ENCODE measurements at places on chromosomes 2 and 18.

DNA sequence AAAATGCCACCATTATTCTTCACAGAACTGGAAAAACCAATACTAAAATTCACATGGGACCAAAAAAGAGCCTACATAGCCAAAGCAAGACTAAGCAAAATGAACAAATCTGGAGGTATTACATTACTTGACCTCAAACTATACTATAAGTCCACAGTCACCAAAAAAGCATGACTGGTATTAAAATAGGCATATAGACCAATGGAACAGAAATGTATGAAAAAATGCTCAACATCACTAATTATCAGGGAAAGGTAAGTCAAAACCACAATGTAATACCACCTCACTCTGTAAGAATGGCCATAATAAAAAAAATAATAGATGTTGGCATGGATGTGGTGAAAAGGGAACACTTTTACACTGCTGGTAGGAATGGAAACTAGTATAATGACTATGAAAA lies 158.6 kb downstream of the CDH2 start:
- no peak for DNase-seq

DNA sequence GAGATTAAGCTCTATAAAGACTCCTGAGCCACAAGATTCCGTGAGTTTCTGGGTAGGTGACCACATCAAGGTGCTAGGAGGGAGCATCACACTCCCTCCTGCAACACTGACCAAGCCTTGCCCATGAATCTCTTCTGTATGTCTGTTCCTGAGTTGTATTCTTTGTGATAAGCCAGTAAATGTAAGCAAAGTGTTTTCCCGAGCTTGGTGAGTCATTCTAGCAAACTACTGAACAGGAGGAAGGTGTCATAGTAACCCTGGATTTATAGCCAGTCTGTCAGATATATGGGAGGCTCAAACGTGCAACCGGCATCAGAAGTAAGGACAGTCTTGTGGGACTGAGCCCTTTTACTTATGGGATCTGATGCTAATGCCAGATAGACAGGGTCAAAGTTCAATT lies 346.1 kb upstream of the KYNU start:
- DNase-seq, result no peak

- no peak for DNase-seq
These were observed 64.6 kb upstream of the ACKR3 start for GRCh38 chr2:236505041-236505440.

DNA sequence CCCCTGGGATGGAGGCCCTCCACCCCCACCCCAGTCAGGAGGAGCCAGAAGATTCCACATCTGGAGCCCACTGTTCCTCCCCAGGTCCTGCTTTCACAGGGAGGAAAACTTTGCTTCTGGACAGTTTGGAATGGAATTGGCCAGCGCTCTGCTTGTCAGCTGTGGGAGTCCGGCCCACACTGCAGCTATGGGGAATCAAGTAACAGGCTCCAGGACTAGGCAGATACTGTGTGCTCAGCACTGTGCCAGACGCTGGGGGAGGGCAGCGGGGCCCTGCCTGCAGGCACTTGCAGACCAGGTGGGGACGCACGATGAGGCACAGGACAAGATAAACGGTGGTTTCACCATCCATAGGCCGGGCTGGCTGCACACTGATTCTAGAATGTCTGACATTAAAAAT lies 114.0 kb downstream of the STPG4 start:
- no peak for DNase-seq

DNA sequence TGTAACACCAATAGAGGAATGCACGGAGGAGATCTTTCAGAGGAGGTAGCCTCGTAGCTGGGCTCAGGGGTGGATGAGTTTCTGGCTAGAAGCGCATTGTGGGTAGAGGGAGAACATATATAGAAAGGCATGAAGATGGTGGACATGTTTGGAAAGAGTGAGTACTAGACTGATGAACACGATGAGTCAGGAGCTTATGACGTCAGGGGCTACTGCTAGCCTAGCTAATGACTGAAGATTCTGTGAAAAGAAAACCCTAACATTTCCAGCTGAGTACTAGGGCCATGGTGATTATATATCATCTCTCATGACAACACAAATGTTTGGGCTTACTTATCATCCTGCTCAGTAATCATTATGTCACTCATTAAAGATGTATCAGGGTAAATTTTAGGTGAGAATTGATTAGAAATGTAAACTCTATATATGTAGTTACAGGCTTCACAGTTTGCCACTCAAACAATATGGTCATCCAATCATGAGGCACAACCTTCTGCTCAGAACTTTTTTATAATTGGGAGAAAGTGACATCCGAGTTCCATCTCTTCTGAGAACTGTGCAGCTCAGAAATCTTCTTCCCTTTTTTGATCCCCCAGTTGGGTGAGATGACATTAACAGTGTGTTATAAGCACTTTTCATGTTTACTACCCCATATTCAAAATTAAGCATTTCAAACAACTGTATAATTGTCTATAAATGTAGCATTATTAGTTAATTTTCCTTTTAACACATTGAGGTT lies 22.2 kb upstream of the IL1RN start:
- DNase-seq, result no peak
